Hematopoietic multipotent progenitor cell treated with erythropoietin and hydrocortisone succinate and interleukin-3 and kit ligand, for 6 days (in vitro differentiated cells): ENCODE measurements at places on chromosomes 3 and 15.

GRCh38 chr3:71047616-71048531 is 535.7 kb downstream of the FOXP1 start:
- DNase-seq: no peak

- DNase-seq: peak; percentile 75
Observed at GRCh38 chr15:64634027-64634426, 141.4 kb downstream of the RBPMS2 start.

- DNase-seq: no peak
Observed at GRCh38 chr3:189488241-189488767, 142.9 kb upstream of the TP63 start.

DNA sequence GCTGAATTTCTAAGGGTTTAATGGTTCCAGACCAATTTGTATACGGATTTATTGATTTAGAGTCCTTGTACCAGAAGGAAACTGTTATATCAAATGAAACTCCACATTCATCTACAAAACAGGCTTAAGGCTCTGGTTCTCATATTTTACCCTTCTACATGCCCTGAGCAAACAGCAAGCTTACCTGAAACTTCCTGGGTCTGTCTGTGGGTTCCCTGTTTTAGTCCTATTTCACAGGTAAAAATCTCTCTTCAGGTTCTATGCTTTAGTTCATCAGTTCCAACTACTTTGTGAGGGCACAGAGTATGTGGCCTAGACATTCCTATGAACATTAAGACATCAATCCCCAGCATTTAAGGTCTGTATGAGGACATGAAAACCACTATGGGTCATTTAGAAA is 57.7 kb downstream of the RFX7 start:
- no peak for DNase-seq

GRCh38 chr3:160226026-160226907 is 1.0 kb downstream of the C3orf80 start:
- peak; percentile 82 for DNase-seq

DNA sequence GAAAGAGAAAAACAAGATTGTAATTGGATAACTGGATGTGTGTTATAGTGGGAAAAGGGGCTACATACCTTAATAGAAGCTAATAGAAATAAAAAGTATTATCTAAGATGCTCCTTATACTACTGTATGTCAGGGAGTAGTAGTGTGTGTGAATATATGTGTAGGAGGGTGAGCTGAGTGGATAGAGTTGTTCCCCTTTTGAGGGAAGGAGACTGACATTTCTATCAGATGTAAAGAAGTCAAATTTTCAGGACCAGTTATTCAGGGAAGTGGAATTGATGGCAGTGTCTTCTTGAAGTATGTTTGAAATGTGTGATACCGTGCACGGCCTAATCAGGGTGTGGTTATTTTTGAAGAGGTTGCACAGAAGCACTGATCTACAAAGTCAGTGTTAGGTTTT is 49.1 kb downstream of the PCOLCE2 start:
- no peak for DNase-seq

DNA sequence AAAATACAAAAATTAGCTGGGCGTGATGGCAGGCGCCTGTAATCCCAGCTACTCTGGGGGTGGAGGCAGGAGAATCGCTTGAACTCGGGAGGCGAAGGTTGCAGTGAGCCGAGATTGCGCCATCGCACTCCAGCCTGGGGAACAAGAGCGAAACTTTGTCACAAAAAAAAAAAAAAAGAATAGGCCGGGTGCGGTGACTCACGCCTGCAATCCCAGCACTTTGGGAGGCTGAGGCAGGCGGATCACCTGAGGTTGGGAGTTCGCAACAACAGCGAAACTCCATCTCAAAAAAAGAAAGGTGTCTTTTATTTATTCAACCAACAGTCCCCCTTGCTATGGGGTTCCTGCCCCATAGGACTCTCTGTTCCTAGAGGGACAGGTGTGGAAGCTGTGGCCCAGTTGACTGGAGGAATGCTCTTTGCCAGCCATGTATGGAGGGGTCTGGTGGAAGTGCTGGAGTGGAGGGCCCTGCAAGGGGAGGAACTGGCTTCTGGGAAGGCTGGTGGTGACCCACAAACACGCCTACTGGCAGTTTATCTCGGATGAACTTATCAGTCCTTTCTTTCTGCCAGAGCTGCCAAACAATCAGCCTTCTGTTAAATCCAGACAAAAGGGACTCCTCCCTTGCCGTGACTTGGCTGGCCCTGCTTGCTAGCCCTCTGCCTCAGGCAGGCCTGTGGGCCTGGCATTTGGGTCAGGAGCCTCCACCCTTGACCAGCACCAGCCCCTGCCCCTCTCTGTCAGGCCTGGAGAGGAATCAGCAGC is 4.6 kb upstream of the DAG1 start:
- DNase-seq: peak; percentile 97

GRCh38 chr3:147939839-147940238 is 530.7 kb downstream of the ZIC1 start:
- DNase-seq: no peak

- DNase-seq: peak; percentile 91
Observed at GRCh38 chr3:111967651-111968274, 11.1 kb upstream of the ABHD10 start.

GRCh38 chr3:40677749-40678148 is 153.0 kb downstream of the ZNF621 start:
- DNase-seq: no peak

DNA sequence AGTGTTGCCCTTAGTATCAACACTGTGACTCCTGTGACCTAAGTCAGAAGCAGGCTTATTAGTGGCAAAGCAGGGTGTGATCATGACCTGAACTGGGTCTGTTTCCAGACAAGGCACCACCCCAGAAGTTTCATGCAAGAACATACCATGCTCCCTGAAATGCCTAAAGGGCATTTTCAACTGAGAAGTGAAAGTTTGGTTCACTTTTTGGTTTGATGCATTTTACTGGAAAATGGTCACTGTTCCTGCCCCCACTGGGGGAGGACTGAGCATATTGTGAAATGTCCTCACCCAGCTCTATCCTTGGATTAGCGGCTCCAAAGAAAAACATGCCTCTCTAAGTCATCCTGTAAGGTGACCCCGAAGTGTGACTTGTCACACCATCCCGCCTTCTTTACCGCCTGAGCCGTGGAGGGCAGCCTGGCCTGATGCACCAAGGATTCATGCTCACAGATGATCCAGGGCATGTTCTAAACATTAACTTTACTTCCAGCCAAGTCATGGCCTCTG is 3.1 kb upstream of the FAM240A start:
- DNase-seq: no peak

- no peak for DNase-seq
Observed at GRCh38 chr3:95048564-95048963, 985.7 kb downstream of the NSUN3 start.

DNA sequence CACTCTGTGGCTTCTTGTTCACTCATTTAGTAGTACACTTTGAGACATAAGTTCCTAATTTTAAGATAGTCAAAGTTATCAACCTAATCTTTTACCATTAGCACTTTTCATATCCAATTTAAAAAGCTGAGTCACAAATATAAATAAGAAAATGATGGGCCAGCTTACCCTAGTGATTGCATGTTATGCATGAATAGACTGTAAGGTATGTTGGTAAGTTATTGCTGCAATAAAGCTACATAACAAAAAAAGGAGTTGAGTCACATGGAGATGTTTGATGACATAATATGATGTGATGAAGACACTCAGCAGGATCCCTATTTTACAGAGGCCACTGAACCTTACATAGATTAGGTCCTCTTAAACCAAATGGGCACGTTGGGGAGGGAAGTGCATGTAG is 161.3 kb downstream of the OCA2 start:
- DNase-seq: no peak

GRCh38 chr3:63946753-63947152 is 34.6 kb upstream of the SCAANT1 start:
- DNase-seq: no peak

- no peak for DNase-seq
Observed at GRCh38 chr3:67897351-67898336, 243.2 kb upstream of the SUCLG2 start.

DNA sequence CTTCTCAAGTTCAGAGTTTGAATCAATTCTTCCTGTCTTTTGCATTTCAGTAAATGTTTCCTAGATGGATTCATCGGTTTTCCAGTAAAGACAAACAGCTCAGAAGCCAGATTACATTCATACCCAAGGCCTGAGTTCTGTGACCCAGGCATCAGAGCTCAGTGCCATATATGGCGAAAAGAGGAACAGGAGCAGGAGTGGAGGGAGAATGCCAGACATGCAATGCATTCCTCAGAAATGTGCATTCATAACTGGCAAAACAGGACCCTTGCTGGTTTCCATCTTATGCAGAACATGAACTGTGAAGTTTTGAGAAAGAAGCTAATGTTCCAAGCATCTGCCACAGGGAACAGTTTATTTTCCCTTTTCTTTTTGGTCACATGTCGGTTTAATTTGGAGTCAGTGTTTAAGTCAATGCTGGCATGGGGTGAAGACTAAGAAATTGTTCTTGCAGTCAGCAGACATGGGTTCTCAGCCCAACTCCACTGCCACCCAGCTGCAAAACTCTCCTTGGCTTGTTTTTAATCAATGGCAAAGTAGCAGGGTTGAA is 116.5 kb downstream of the LPP start:
- DNase-seq: peak; percentile 9

- DNase-seq: no peak
Observed at GRCh38 chr3:52606373-52607085, 70.1 kb downstream of the UQCC5 start.

- no peak for DNase-seq
Observed at GRCh38 chr3:156711113-156711512, 36.7 kb downstream of the TIPARP start.

DNA sequence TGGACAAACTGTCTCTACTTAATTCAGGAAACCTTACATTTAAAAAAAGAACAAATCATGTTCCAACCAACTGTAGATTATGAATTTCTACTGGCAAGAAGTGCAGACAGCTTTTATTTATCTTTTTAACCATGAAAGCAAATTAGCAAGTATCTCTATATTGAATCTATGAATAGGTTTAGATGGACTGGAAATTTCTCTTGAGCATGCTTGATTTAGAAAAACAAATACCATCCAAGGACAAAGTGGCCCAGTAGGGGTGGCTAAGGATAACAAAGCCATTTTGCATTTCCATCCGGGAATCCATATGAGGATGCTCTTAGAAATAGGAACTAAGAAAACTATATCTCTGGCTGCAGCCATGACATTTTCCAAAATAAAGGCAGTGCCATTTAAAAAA is 150.6 kb downstream of the KCNMB2 start:
- no peak for DNase-seq

- no peak for DNase-seq
Observed at GRCh38 chr3:36774052-36774451, 9.7 kb upstream of the DCLK3 start.

DNA sequence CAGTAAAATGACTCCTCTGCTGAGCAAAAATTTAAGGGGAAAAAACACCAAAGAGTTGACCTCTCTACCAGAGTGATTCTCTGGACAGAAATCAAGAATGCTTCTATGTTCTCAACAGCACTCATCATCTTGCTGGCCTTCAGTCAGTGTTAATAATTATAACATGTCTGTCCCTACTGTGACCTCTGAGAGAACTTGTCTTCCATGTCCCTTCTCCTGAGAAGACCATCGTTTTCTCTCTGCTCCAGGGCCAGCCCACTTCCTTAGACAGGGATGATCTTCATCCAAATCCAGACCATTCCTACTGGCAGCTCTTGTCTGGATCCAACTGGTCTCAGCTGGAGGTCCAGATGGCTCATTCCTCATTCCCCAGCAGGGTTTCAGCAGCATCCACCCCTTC is 139.0 kb upstream of the NECTIN3 start:
- DNase-seq: no peak

- DNase-seq: no peak
Observed at GRCh38 chr3:50645378-50645777, 28.4 kb downstream of the MAPKAPK3 start.

DNA sequence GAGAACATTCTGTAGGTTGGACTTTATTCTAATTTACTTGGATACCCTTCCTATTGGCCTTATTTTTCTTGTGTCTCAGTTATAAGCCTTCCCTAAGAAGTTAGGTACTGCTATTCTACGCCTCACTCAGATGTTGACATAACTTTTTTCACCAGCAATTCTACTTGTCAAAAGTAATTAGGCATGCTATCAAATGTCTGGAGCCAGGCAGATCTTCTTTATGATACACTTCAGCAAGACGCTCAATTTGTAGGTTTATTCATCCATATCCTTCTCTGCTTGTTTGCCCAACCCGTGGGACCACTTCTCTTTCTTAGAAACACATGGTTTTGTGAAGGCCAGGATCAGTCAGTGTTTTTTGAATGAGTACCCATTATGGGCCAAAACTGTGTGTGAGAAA is 36.2 kb upstream of the COL8A1 start:
- no peak for DNase-seq

DNA sequence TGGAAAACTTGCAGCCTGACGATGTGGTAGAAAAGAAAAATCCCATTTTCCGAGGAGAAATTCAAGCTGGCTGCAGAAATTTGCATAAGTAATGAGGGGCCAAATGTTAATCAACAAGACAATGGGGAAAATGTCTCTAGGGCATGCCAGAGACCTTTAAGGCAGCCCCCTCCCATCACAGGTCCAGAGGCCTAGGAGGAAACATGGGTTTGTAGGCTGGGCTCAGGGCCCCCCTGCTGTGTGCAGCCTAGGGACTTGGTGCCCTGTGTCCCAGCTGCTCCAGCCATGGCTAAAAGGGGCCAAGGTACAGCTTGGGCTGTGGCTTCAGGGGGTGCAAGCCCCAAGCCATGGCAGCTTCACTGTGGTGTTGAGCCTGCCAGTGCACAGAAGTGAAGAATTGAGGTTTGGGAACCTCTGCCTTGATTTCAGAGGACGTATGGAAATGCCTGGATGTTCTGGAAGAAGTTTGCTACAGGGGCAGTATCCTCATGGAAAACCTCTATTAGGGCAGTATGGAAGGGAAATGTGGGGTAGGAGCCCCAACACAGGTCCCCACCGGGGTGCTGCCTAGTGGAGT is 75.9 kb upstream of the CADPS start:
- DNase-seq: no peak

DNA sequence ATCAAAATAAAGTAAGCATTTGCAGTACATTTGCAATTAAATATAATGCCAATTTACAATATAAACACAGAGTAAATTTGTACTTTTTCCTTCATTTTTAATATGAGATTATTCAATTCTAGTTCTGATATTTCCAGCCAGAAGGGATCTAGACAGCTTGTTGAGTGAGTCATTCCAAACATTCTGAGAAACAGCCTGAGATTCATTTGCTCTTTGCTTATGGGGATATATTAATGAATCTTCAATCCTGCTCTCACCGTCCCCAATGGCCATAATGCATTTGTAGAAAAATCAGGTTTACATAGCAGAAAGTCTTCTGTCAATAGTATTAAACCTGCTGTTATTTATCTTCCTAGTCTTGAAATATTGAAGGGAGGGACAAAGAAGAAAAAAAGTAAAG is 554.2 kb downstream of the TUSC7 start:
- DNase-seq: no peak

DNA sequence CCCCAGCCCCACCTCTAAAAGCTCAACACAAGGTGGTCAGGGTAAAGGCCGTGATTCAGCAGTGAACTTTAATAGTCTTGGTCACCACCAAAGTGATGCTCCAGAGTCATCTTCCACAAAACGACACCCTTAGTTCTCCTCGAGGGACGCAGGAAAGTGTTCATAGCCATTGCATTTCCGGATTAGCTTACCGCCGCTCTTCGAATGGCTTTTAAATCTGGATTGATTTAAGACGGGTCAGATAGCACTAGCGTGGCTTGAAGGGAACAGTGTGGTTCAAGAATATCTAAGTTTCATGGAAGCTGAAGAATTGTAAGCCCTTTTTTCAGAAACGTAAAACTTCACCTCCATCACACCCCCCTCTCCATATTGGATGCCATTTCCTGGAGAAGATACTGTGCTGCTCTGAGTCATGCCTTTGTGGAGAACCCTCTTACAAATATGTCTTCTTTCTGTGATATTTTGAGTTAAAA is 829 bp downstream of the RNF7 start:
- DNase-seq: peak; percentile 66

GRCh38 chr15:33027306-33028035 is 167.0 kb downstream of the FMN1 start:
- DNase-seq: no peak
